Breast epithelium (tissue), 4 donors: ENCODE measurements at places on chromosomes 7 and 10. TPM values are rescaled to one million over a fixed set of nuclear protein-coding genes. Genes with fewer than 3 reads are reported as not detected.

Gene PIP
- total RNA-seq = 1.6 TPM

Gene JCAD
- 11.1 TPM for total RNA-seq

Gene ASAH2
- 0.59 TPM for total RNA-seq

Gene TUBAL3
- not detected for total RNA-seq

Gene SVOPL
- total RNA-seq = not detected

Gene PIK3AP1
- total RNA-seq = 9.8 TPM

Gene IDI2
- not detected for total RNA-seq

Gene PON2
- total RNA-seq = 119 TPM

Gene MCM10
- total RNA-seq = 2.0 TPM

Gene SPDYE16
- total RNA-seq = not detected

Gene HABP2
- total RNA-seq = not detected

Gene AOAH
- total RNA-seq = 4.6 TPM

- no peak for DNase-seq
Measured at GRCh38 chr10:6689036-6689435, 109.0 kb upstream of the PRKCQ start.

DNA sequence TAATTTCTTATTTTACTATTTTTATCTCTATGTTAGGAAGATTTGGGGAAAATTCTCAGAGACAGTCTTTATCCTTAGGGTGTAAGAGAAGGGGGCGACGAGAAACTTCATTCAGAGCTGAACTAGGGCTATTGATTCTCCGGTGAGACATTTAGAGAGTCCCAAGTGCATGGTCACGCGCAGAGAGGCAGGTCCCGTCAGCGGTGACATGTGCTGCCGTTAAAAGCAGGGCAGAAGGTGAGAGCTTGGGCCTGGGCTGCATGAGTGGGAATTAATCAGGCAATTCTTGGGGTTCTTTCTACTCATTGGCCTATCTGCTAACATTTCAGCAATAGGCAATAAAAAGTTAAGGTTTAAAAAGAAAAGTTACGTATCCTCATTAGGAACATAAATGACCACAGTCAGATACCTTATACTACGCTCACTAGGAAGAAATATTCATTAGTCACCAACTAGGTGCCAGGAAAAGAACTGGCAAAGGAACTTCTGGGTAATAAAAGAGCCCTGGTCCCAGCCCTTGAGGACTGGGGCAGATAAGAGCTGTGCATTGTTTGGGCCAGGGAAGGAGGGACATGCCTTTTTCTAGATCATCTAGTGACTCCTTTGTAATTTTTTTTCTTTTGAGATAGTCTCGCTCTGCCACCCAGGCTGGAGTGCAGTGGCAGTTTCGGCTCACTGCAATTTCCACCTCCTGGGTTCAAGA, 21.2 kb downstream of the PRKCQ start:
- DNase-seq = no peak

DNA sequence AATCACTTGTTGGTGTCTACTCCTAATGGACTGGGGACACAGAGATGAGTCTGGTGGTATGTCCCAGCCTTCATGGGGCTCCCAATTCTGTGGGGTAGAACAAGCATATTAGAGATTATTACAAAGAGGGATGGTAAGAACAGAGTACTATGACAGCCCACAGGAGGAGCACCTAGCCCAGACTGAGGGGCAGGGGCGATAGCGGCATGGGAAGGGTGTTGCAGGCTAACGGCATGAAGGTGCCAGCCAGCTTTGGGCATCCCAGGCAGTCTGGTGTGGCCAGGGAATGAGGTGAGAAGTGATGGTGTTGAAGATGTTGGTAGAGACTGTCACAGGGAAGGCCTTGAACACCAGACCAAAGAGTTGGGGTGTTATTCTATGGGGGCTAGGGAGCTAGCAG, 280.0 kb downstream of the RPS24 start:
- DNase-seq = no peak

- peak; percentile 33 for DNase-seq
Measured at GRCh38 chr7:67753891-67754290, 757.3 kb downstream of the TYW1 start.

DNA sequence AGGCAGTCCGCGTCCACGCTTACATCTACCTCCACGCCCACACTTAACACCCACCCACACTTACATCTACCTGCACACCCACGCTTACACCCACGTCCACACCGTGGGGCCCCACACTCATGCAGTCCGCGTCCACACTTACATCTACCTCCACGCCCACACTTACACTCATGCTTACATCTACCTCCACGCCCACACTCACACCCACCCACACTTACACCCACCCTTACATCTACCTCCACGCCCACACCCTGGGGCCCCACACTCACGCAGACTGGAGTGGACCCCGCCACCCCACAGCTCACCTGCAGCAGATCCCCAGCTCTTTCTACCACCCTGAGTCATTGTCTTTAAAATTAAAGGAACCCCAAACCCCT, 32.4 kb upstream of the PWWP2B start:
- DNase-seq = peak; percentile 36

- no peak for DNase-seq
Measured at GRCh38 chr10:87960230-87960629, 96.8 kb downstream of the PTEN start.

GRCh38 chr10:92382631-92383030, 91.7 kb downstream of the MARCHF5 start:
- no peak for DNase-seq

DNA sequence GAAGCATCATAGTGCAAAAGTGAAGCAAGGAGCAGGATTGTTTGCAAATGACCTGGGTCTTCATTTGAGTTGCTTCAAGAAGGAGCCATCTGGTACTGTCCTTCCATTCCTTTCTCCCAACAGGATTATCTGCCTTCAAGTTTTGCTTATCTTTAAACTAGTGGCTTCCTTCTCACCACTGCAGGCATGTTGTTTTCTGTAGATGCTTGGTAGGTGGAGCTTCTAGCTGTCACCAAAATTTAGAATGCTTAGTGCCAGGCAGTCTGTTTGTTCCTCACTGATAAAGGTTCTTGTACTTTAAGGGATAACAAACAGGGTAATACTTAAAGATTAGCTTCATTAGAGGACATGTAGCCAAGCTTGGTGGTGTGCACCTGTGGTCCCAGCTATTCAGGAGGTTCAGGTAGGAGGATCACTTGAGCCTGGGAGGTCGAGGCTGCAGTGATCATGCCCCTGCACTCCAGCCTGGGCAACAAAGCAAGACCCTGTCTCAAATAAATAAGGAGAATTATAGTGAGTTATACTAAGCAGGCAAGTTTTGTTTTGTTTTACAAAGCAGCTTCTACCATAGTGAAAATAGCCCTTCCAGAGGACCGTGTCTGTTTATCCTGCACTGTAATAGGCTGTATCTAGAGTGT, 5.7 kb downstream of the ARL5B start:
- DNase-seq = no peak

DNA sequence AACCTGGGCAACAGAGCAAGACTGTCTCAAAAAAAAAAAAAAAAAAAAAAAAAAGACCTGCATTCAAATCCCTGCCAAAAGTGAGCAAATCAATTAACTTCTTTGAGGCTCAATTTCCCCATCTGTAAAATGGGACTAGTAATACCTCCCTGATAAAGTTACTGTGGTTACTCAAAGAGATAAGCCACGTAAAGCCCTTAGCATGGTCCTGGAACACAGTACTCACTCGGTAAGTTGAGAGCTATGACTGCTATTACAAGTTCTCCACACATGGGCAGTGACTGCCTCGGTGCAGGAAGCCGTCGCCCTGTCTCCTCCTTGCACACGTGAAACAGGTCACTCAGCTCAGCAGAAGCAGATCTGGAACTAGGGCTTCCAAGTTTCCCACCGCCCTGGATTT, 37.9 kb downstream of the DDIT4 start:
- DNase-seq = no peak

DNA sequence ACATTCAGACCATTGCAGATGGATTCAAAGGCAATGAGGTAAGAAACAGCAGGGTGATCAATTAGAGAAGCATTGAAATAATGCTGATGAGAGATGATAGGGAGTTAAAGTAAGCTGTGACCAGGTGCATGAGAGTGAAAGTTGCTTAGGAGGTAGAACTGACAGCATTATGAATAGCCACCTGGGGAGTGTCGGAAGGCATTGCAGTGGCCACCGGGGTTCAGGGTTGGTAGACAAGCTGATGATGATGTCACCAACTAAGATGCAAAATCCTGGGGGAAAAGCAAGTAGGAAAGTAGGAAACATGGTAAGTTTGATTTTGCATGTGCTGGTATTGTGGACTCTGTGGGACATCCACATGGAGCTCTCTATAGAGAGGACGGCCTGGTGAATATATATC, 211.9 kb upstream of the ETV1 start:
- DNase-seq = no peak

GRCh38 chr7:136179851-136180721, 202.9 kb upstream of the MTPN start:
- DNase-seq = no peak

- no peak for DNase-seq
Measured at GRCh38 chr10:650441-650851, 39.0 kb downstream of the DIP2C start.

DNA sequence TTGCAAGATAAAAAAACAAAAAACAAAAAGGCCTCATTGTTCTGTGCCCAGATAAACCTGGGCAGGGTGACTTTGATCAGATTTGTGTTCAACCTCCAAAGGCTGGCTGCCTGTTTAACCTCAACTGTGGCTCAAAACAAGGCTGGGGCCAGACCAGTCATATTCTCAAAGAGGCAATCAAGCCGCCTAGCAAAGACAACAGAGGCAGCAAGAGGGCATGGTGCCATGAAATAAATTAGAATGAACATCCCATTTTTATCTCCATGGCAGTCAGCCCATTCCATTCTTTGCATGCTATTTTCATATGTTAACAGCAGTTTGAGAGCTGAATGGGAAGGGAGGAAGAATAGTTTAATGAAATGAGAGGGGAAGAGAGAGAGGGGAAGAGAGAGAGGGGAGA, 1150.3 kb downstream of the TYW1 start:
- no peak for DNase-seq

- DNase-seq = no peak
Measured at GRCh38 chr10:33331379-33331694, 3.1 kb downstream of the NRP1 start.

DNA sequence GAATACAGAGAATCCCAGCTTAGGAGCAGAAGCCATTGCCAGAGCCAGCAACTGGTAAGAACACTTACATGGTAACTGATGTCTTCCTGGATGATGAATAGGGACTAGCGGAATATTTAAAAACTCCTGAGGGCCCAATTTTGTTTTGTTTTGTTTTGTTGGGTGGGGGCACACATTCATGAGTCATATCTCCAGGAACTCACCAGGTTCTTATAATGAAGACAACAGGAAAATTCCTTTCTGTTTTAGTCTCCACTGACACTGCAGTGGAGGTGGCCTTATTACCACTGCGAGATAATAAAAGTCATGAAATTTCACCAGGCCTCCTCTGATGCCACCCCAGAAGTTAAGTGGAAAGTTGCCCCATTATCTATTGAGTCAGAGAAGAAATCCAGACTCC, 6.6 kb upstream of the CUZD1 start:
- no peak for DNase-seq

DNA sequence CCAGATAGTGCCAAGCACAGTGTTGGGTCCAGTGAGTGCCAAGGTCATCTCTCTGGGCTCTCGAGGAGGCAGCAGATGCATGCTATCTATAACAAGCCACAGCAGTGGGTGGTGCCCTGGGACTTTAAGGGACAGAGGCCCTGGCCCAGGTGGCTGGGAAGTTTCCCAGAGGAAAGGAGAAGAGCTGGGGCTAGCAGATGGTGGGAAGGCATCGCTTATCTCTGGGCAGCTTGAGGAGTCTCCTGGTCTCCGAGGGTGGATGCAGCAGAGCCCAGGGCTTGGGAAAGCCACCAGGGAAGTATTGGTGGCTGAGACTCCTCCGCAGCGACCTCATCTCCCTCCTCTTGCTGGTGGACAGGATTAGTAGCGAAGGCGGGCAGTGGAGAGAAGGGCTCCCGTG, 63.4 kb upstream of the LRRC4 start:
- DNase-seq = no peak

- DNase-seq = no peak
Measured at GRCh38 chr7:142348921-142349405, 91.1 kb upstream of the PRSS58 start.

DNA sequence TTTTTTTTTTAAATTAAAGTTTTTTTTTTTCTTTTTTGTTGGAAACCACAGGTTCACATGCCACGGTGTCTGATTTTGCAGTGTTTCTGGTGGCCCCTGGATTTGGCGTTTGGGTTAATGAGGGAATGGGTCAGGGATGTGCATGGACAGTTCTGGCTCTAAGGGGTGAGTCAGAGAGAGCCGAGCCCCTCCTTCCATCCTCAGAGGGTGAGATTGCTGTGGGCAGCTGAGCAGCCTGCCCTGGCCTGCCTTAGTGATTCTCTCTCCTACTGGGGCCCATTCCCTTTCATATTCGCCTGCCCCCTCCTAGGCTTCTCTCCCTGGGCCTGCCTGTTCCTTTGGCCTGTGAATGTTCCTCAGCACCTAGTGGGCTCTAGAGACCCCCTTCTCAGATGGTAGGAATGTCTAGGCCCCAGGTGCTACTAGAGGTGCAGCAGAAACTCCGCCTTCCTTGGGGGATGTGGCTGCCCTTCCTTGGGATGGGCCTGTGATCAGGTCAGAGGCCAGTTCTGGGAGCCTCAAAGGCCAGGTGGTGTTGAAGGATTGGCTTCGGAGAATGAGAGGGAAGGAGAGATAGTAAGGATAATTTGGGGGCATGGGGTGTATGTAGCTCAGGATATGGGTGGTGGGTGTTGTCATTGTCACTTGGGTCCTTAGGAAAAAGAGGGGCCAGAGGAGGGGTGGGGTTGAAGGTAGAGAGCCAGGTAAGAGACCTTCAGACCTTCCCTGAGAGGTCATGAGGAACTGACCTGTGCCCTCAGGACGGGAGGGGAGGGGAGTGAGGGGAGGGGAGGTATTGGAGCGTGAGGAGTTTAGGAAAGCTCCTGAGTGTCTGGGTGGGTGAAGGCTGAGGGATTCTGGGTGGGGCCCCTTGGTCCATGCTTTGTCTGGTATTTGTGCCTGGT, 19.8 kb downstream of the TSPAN14 start:
- no peak for DNase-seq

DNA sequence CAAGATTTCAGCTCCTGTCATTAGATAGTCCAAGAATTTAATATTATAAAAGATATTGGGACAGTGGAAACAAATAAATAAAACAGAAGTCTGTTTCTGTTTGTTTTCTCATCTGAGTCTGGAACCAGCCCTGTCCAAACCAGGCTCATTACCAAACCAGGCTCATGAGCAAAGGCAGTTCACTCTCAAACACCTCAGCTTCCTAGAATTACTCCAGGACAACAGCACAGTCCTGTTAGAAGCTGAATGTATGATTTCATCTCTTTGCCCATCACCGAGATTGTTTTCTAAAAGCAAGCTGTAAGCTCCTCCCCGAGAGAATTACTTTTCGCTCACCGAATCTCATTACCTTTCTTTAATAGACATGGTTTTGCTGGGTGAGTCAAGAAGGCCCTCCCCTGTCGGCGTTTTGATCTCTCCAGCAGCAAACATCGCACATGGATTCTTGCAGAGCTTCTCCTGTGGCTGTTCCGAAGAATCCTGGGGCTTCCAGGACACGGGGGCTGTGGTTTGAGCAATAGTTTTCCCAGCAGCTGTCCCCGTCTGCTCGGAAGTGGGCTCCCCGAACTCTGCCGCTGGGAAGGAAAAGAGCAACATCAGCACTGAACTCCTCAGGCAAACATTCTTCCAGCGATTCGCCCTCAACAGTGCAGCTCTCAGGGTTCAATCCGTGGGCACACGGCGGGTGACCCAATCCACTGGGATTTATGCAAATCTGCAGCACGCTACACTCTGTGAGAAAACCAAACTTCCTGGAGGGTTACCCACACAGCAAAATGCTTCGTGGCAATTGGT, 112.5 kb downstream of the SVIL start:
- no peak for DNase-seq
